B cell (primary cell): ENCODE measurements at places on chromosomes 1 and 21. TPM values are rescaled to one million over a fixed set of nuclear protein-coding genes. Genes with fewer than 3 reads are reported as not detected.

CELA3B gene
- polyA plus RNA-seq = not detected in 2 replicates

- DNase-seq = no peak
Observed at GRCh38 chr1:94119796-94120569, 965 bp downstream of the ABCA4 start.

OR2T33 gene
- polyA plus RNA-seq = not detected in 2 replicates

GRCh38 chr1:58580186-58580585 is 3.1 kb upstream of the TACSTD2 start:
- DNase-seq = no peak

MFSD2A gene
- polyA plus RNA-seq = 1.8 and 5.5 TPM in 2 replicates

DNA sequence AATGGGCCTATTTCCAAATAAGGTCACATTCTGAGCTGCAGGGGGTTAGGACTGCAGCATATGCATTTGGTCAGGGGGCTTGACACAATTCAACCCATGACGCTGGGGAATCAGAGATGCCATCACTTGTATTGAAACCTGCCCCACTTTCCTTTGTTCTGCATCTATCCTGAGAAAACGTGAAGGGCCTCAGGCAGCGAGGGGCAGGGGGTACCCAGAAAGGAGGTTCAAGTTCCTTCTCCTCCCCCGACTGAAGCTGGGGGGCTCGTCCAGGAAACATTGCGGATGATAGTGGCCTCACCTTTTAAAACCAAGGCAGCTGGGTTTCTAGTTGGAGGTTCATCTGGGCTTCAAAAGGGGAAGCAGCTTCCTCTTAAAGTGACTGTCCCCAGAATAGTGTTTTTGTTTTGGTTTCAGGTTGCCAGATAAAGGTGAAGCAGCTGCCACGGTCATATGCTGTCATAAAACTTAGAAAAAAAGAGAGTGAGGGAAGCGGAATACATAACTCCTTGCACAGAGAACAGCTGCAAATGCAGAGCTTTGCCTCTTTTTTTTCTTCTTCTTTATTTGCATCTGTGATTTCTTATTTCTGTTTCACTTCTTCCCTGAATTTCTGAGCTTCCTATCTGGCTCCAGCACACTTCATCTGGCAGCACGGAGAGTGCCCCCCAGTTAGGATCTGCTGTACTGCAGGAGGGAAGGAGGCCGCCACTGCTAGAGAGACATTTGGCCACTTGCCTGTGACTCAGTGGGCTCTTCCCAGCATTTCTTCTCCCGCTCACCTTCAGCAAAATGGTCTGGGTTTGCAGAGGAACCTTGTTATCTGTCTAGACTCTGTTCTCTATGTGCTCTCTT is 142.0 kb downstream of the AJAP1 start:
- DNase-seq = peak; percentile 78

DNA sequence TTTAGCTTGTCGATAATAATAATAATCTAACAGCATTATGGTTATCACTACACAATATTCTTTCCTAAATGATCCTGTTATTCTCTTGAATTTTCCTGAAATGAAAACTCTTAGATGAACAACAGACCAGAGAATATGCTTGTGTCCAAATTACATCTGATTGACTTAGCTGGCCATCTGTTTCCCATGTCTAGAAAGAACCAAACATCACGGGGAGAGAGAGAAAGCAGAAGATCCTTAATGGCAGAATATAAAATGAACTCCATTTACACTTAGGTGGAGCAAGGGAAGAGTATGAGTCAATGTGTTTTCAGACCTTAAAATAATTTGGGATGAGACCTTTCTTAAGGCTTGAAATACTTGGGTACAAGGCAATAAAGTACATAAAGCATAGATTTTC is 162.2 kb downstream of the DSCAM start:
- no peak for DNase-seq

DNA sequence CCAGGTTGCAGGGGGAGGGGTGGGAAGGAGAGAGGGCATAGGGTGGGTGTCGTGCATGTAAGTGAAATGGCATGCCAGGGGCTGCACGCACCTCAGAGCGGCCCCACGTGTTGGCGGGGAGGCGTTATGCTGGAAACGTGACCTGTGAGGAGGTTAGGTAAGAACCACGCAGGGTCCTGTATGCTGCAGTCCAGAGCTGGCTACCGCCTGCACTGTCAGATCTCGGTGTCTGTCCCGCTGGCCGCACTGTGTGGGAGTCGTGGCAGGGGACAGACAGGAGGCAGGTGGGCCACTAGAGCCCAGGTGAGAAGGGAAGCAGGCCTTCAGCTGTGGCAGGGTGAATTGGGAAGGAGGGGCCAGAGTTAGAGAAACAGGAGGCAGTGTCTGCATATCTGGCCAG is 79.7 kb downstream of the GALNT2 start:
- DNase-seq = no peak

DNA sequence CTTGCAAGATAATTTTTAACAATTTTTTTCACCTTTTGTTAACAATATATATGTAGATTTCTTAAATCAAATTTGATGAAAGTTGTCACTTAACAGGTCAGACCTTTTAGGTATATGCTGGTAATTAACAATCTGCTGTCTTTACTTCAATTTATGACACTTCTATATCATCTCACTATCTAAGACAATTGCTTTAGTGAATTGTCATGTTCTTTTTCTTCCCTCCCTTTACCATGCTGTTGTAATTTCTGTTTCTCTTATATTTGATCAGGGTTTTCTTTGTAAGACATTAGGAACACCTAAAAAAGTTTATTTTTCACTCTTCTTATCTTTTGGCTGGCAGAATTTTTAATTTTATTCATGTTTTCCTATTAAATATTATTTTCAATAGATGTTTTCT is 2.0 kb downstream of the IFI16 start:
- no peak for DNase-seq
